ENCODE measurements at places on chromosomes 2 and 18. TPM values are rescaled to one million over a fixed set of nuclear protein-coding genes. Genes with fewer than 3 reads are reported as not detected.

GRCh38 chr2:233094614-233095013 is 34.5 kb downstream of the INPP5D start:
- H3K4me3 ChIP-seq: no peak overlapping the region
- H3K27me3 ChIP-seq: no peaks in the 10 kb centered on the region
- no peak overlapping the region for H3K27ac ChIP-seq
- no peaks in the 10 kb centered on the region for H3K4me1 ChIP-seq
- H3K36me3 ChIP-seq: no peaks in the 10 kb centered on the region

DNA sequence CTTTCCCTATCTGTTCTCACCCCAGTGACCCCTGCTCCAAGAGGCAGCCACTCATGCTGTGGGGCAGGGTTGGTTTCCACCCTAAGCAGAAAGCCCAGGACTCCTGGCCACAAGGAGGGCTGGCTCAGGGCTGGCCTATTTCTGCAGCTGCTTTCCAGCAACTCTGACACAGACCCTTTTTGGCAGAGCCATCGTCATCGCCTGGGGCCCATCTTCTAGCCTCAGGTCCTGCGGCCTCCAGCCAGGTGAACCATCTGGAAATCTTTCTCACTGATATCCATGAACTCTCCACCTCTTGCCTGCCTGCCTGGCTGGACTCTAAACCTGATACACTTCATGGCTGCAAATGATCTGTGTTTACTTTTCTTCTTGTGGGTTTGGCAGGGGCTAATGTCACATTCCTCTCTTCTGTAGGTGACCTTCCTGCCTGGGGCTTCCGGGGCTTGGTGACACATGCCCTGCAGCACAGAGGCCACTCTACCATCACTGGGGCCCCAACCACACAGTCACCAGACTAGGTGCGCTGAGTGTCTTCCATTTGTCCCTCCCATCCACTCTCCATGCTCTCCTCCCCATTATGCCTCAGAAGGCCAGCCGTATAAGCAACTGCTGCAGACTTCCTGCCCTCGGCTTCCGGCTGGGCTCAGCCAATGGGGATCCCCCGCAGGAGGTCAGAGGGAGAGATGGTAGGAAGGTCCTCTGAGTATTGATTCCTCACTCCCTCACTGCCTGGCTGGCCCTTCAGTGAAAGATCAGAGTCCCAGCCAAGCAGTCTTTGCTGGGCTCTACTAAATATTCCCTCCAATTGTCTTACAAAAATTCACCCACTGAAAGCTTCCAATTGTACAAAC is 9.7 kb upstream of the COPS8 start:
- no peaks in the 10 kb centered on the region for H3K27me3 ChIP-seq
- H3K36me3 ChIP-seq: no peaks in the 10 kb centered on the region
- DNase-seq: no peak
- H3K4me1 ChIP-seq: peaks cover 20% of the 10 kb centered on the region
- H3K4me3 ChIP-seq: no peak overlapping the region
- no peak overlapping the region for H3K27ac ChIP-seq

GRCh38 chr2:166637051-166637450 is 143.0 kb upstream of the SCN7A start:
- H3K36me3 ChIP-seq: no peaks in the 10 kb centered on the region
- no peak for DNase-seq
- H3K4me3 ChIP-seq: no peak overlapping the region
- H3K4me1 ChIP-seq: peaks cover 6% of the 10 kb centered on the region
- no peaks in the 10 kb centered on the region for H3K27me3 ChIP-seq

- no peaks in the 10 kb centered on the region for H3K27me3 ChIP-seq
- no peak overlapping the region for H3K4me3 ChIP-seq
- DNase-seq: peak; percentile 49
- H3K4me1 ChIP-seq: no peaks in the 10 kb centered on the region
Observed at GRCh38 chr2:19299522-19299921, 58.9 kb downstream of the OSR1 start.

GRCh38 chr2:19675856-19676460 is 225.8 kb downstream of the TTC32 start:
- no peak for DNase-seq
- H3K4me3 ChIP-seq: no peak overlapping the region
- H3K27ac ChIP-seq: no peak overlapping the region
- H3K4me1 ChIP-seq: no peaks in the 10 kb centered on the region

- no peak for DNase-seq
- H3K4me3 ChIP-seq: peak overlapping the region; percentile 69
- no peaks in the 10 kb centered on the region for H3K36me3 ChIP-seq
Observed at GRCh38 chr18:62186499-62186773, 420 bp downstream of the PIGN start.

Gene RGPD3
- 0.17 TPM for total RNA-seq

Gene GCG
- total RNA-seq: not detected

- no peaks in the 10 kb centered on the region for H3K36me3 ChIP-seq
- H3K4me1 ChIP-seq: no peaks in the 10 kb centered on the region
- H3K27ac ChIP-seq: no peak overlapping the region
- DNase-seq: peak; percentile 35
- H3K4me3 ChIP-seq: no peak overlapping the region
Observed at GRCh38 chr18:67310826-67311225, 205.7 kb downstream of the DSEL start.

DNA sequence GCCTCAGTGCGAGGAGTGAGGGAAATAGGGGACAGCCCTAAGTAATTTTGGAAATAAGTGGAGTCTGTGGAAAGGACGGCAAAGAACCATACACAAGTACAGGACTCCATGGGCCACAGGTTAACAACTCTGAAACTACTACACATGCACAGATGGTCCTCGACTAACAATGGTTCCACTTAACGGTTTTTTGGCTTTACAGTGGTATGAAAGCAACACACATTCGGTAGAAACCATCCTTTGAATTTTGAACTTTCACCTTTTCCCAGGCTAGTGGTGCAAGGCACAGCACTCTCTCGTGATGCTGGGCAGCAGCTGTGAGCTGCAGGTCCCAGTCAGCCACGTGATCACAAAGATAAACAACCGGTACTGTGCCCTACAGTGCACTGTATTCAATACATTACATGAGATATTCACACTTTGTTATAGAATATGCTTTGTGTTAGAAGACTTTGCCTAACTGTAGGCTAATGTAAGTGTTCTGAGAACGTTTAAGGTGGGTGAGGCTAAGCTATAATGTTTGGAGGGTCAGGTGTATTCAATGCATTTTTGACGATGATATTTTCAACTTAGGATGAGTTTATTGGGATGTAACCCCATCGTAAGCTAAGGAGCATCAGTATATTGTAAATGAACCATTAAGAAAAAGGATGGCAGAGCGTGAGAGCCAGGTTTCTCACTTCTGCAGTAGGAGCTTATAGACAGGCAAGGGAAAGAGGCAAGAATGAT is 44.6 kb downstream of the TBC1D8 start:
- peaks cover 5% of the 10 kb centered on the region for H3K4me1 ChIP-seq
- peak; percentile 72 for DNase-seq
- H3K36me3 ChIP-seq: no peaks in the 10 kb centered on the region
- H3K27me3 ChIP-seq: no peaks in the 10 kb centered on the region

Gene IL1RL2
- total RNA-seq: 3.1 TPM
